ENCODE measurements at places on chromosomes 1 and 21.

DNA sequence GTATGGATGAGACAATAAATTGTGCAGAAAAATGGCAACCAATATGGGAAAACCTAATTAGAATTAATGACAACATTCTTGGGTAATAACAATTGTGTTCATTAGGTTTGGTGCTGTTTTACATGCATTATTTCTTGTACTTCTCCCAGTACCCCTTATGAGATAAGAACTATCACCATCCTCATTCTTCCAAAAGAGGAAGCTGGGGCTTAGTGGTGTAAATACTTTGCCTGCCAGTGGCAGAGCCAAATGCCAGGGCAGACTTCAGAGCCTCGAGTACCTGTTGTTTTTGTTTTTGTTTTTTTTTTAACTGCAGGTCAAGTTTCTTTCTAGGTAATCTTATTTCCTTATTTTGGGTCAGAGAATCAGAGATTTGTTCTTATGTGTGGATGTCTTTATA is 206.4 kb downstream of the RHOU start:
- no peak for DNase-seq

DNA sequence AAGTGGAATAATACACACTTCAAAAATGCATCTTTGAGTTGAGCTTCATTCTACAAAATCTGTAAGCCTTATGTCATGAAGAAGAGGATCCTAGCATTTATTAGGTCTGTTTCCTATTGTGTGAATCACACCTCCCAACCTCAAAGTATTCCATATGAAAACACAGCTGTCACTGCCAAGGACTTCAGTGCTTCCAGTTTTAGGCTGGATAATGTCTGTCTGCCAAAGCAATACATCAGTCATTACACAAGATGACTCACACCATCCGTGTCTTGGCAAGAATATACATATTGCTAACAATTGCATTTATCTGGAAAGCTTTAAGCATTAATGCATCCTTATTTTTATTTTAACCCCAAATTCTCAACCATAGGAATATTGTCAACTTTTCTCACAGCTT is 125.7 kb upstream of the TMPRSS15 start:
- DNase-seq, result no peak

GRCh38 chr1:201582705-201583442 is 43.9 kb downstream of the NAV1 start:
- no peak for DNase-seq

- no peak for DNase-seq
Observed at GRCh38 chr1:205972491-205973168, 29.4 kb upstream of the SLC26A9 start.

- no peak for DNase-seq
Observed at GRCh38 chr1:84000196-84000885, 1.4 kb upstream of the TTLL7 start.

DNA sequence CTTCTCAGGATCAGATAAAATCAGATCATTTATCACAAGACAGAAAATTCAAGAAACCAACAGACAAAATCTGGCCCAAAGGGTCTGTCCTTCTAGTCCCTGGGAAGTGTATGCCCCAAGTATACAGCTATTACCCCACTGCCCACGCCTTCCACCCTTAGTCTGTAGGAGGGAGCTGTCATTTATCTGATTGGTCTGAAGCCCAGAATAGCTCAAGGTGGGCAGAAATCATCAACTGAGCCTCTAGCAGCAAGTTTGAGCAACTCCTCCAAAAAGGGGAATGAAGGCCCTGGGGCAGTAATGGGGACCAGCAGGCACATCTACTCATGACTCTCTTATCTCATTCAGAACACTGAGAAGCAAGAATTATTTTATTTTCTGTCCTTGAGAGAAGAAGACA is 126.9 kb downstream of the MATN1 start:
- DNase-seq, result no peak

DNA sequence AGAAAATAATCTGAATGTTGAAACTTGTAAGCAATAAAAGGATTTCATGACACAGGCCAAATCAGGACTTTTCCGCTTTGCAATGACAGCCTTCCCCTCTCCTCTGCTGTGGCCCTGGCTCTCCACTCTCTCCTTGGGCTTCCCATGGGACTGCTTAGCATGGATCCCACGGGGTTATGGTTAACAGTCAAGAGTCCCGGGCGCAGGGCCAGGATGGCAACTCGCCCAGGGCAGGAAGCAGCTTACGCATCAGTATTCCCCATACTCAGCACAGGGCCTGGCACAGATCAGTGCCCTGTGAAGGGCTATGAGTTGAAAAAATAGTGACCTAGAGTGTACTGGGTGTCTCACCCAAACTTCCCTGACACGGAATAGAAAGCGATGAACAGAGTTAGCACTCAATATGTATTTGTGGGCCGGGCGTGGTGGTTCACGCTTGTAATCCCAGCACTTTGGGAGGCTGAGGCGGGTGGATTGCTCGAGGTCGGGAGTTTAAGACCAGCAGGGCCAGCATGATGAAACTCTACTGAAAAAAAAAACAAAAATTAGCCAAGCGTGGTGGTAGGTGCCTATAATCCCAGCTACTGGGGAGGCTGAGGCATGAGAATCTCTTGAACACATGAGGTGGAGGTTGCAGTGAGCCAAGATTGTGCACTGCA is 29.1 kb upstream of the GRHL3 start:
- DNase-seq, result no peak

DNA sequence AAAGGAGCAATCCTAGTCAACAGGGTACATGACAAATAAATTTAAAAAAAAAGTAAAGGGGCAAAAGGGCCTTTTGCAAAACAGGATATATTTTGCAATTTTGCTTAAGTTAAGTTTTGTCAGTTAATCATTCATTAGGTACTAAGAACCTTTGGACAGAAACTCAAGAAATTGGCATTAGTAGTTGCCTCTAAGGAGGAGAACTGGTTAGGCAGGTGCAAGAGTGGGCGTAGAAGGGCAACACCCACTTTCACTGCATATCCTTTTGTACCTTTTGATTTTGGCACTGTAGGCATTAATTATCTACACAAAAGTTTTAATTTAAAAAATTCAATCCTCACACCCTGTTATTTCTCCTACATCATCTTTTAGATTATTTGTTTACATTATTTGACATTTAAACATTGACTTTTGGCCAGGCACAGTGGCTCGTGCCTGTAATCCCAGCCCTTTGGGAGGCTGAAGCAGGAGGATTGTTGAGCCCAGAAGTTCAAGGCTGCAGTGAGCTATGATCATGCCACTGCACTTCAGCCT is 4.3 kb downstream of the DDAH1 start:
- peak; percentile 6 for DNase-seq

DNA sequence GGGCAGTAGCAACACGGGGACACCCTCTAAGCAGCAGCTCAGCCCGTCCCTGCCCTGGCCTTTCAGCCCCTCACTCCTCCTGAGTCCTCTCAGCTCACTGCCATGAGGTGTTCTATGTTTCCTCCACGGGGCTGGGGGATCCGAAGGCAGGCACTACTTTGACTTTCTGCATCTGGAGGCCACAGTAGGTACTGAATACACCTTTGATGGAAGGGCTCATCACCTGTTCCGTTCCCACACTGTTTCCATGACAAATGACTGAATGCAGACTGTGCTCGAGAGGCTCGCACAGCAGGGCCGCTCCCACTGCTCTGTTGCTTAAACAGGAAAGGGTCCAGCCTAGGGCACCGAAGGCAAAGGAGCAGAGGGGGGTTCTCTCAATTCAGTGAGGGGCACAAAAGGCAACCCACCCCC is 77.6 kb upstream of the DNAH14 start:
- DNase-seq, result no peak

- DNase-seq, result no peak
Observed at GRCh38 chr21:31911138-31911907, 38.5 kb downstream of the HUNK start.

DNA sequence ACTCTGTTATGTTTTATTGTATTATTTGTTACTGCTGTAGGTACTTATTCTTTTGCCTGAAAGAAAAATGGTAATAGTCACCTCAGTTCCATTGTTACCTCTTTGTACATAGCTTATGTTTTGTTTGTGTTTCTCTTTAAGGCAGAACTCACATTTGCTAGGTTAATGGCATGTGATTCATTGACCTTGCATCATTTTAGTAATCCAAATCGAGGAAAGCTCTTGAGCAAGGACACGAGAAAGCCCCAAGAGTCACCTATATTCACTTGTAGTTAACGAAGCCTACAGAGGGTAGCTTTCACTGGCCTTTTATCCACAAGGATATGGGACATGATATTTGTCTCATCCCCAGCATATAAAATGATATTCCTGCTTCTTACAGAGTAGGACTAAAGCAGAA is 1765.2 kb downstream of the NCAM2 start:
- DNase-seq, result no peak

DNA sequence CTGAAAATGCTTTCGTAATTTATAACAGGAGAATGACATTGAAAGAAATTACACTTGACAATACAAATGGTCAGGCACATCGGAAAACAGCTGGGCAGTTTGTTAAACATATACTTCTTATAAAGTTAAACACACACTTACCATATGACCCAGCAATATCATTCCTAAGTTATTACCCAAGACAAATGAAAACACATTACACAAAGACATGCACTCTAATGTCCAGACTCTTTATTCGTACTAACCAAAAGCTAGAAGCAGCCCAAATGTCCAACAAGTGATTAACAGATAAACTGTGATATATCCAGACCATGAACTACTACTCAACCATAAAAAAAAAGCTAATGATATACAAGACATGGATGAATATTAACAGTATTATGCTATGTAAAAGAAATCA is 8.5 kb downstream of the AKT3 start:
- no peak for DNase-seq

DNA sequence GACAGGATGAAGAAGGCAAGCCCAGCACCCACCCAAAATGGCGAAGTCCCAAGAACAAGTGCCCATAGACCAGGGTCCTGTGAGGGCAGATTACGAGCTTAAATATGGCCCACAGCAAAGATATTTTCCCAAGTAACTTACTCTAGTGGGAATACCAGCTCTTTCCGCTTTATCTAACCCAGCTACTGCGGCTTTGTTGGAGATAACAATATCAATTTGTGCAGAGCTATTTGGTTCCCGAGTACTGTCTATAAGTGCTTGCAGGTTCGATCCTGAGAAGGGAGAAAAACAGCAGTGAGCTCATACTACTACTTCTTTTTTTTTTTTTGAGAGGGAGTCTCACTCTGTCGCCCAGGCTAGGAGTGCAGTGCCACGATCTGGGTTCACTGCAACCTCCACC is 14.3 kb upstream of the DNAJC28 start:
- no peak for DNase-seq

DNA sequence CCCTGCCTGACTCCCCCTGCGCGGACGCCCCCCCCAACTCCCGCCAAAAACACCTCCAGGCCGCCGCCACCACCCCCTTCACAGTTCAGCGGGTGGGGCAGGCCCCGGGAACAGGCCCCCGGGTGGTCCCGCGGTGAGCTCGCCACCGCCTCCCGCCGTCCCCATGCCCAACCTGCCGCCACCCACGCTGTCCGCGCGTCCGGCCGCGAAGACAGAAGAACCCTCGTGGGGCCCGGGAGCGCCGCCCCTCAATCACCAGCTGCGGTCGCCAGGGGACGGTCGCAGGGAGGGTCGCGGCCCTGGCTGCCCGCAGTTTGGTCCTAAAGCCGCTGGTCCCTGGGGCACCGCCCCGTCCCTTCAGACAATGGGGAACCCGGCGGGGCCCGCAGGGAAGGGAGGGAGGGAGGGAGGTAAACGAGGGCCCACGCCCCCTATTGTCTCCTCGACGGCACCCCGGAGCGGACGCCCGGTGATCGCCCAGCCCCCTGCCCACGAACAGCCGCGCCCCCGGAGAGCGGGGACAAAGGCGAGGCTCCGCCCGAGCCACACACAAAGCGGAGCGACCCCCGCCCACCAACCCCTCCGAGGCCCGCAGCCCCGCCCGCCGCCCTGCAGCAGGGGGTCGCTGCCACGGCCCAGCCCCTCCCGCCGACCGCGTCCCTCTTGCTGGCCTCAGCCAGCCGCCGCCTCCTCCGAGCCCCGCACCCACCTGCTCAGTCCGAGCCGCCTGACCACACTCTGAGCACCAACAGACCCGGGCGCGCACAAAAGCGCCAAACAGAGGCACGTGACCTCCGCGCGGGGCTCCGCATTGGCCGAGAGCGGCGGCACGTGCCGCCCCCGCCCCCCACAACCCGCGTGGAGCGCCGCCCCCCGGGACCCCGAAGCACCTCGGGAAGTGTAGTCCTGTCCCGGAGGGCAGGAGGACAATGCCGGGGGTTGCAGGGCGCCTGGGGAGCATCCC is at the start of gene STMN1:
STMN1 (minus strand) TSS at position 740 of the 964 bp plus-strand sequence. CDS start 1,743 bp downstream, outside the sequence.
- peak; percentile 89 for DNase-seq

- peak; percentile 91 for DNase-seq
Observed at GRCh38 chr1:173868266-173869020, at the start of gene ZBTB37. Gene ZBTB37, plus strand, starts transcription at chr1:173868380. Its CDS starts 1,846 bp downstream, at chr1:173870226.

DNA sequence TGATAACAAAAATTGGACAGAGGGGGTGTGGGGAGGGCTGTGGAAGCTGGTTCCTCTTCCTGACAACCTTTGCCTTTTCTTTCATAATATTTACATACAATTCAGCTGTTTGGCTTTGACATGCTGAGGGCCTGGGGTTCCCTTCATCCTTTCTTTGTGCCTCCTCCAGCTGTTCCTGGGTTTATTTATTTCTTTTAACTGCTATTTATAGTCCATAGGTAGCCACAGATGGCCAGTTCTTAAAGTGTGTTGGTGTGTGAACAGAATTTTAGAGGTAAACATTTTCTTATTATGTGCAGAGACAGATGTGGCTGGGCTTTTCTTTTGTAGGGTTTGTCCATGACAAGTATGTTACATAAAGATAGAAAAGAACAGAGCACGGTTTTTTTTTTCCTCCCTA is 34.1 kb upstream of the CNIH3 start:
- no peak for DNase-seq

GRCh38 chr1:97200595-97200994 is 479.0 kb downstream of the PTBP2 start:
- no peak for DNase-seq

DNA sequence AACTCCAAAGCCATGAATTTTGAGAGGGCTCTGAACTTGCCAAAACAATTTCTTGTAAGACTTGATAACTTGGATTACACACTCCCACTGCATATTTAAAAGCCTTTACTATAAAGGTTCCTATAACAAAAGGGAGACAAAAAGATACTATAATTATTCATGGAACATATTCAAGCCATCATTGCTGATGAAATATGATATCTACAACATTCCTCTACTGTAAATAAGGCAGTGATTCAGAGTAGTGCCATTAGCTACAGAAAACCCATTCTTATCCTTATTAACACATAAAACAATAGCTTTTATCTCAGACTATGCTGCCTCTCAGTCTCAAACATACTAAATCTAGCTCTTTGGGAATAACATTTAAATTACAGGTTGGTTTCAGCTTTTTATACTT is 675.5 kb upstream of the CXADR start:
- DNase-seq, result no peak

DNA sequence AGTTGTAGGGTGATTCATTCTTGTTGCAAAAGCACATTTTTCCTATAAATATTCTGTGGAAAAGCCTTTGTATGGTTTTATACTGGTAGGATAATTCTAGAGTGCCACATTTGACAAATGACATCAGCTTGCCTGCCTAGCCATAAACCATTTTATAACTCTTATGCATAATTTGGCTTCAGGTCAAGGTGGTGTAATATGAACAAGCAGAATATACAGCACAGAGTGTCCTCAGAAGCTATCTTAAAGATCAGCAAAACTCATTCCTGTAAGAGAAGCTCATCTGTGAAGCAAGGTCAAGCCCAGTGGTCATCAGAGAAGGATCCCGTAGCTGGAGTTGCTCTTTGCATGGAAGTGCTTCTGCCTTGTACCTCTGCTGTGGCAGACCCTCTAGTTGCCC is 24.0 kb upstream of the C1orf21 start:
- no peak for DNase-seq

Data from NCI-H510A (cell line).